Activated CD4-positive, alpha-beta memory T cell treated with anti-CD3 and anti-CD28 coated beads, Interleukin-2, amount 10 ng/mL, durations not matched to agents 7 days and 5 days (primary cell): ENCODE measurements at places on chromosomes 4 and X. TPM values are rescaled to one million over a fixed set of nuclear protein-coding genes. Genes with fewer than 3 reads are reported as not detected.

Gene RTL3
- total RNA-seq: not detected

Gene CHRDL1
- total RNA-seq: not detected

Gene GPR173
- total RNA-seq: not detected

Gene VBP1
- total RNA-seq: 61.9 TPM

Gene HAUS3
- total RNA-seq: 27.1 TPM

Gene IL3RA
- 35.4 TPM for total RNA-seq
